Endothelial cell (in vitro differentiated cells): ENCODE measurements at places on chromosomes 12 and 14. TPM values are rescaled to one million over a fixed set of nuclear protein-coding genes. Genes with fewer than 3 reads are reported as not detected.

The PDE3A gene
- total RNA-seq, result 0.97 TPM

The CCDC196 gene
- not detected for total RNA-seq

The ACVRL1 gene
- 395 TPM for total RNA-seq

The LRRC43 gene
- 0.31 TPM for total RNA-seq

The TGM1 gene
- total RNA-seq, result 1.7 TPM

The SYCP3 gene
- total RNA-seq, result not detected

The IFI27L2 gene
- 23.7 TPM for total RNA-seq

The COCH gene
- 3.7 TPM for total RNA-seq

The BDKRB1 gene
- not detected for total RNA-seq
